ENCODE measurements at places on chromosomes 2 and 18.

DNA sequence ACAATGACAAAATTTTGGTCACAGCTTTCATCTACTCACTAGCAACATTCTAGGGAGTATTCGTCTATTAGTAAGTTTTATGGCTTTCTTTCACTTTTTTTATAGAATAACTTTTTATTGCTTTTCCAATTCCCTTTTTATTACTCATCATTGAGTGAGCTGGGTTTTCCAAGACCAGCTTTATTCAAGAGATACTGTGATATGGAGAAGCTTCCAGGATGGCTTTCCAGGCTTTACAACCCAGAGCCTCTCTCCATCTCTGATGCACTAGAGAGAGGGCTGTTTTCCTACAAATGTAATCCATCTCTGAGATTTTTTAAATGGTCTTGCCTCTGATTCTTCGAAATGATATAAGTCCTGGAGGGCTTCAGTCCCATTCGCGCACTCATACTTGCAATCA is 118.3 kb downstream of the LDLRAD4 start:
- DNase-seq, result no peak

DNA sequence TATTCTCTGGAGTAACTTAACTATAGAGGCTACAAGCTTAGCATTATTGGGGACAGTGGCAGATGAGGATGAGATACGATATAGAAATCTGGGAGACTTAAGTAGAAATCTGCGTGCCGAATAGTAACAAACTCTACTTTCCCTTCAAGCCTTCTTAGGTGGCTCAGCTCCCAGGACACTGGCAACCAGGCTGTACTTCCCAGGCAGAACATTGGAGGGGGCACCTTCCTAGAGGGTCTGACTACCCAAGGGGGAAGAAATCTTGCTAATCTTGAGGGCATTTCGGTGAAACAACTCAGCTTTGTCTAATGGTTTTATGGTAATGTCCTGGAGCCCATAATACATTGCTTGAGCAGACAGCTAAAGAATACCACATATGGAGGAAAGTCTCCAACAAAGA is 126.2 kb upstream of the DTNA start:
- no peak for DNase-seq

GRCh38 chr18:6879508-6880195 is 150.1 kb downstream of the ARHGAP28 start:
- DNase-seq, result no peak

GRCh38 chr2:56169521-56169920 is 14.3 kb upstream of the CCDC85A start:
- DNase-seq, result no peak

GRCh38 chr2:53584986-53585385 is 182.6 kb upstream of the CHAC2 start:
- DNase-seq, result no peak

GRCh38 chr2:162972383-162972782 is 133.8 kb upstream of the KCNH7 start:
- DNase-seq, result no peak

GRCh38 chr2:220096406-220096805 is 469.0 kb downstream of the SLC4A3 start:
- DNase-seq, result no peak

DNA sequence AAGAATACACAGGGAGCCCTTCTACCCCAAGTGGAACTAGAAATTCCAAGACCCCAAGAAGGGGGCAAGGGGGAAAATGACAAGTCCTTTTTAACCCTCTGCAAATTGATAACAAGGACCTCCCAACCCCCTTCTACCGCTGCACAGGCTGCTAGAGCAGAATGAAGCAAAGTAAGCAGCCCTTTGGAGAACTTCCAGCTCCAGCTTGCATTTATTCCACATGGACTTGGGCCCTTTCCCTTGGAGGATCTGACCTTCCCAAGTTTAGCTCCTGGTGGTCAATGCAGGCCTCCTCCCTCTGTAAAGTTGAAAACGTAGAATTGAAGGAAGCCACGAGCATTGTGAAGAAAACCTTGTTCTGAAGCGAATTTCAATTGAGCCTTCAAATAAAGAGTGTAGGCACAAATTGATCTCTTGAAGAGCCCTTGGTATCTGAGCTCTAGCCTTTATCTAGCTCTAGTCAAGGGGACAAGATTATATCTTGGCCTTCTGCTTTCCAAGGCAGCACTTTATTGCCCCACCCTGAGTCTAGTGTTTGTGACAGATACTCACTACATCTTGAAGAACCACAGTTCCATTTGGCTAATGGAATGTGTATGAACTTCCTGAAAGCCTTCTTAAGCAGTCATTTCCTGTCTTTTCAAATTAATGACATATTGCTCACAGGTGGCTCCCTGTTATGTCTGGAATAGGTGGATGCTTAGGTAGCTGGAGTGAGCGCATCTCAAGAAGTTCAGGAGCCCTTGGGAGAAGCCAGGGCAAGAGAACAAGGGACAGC is 37.2 kb downstream of the SLC14A2 start:
- DNase-seq, result no peak

GRCh38 chr2:228614741-228615140 is 433.3 kb upstream of the SPHKAP start:
- no peak for DNase-seq

All from T-helper 1 cell (primary cell).